ENCODE measurements at places on chromosomes 2 and 18.

DNA sequence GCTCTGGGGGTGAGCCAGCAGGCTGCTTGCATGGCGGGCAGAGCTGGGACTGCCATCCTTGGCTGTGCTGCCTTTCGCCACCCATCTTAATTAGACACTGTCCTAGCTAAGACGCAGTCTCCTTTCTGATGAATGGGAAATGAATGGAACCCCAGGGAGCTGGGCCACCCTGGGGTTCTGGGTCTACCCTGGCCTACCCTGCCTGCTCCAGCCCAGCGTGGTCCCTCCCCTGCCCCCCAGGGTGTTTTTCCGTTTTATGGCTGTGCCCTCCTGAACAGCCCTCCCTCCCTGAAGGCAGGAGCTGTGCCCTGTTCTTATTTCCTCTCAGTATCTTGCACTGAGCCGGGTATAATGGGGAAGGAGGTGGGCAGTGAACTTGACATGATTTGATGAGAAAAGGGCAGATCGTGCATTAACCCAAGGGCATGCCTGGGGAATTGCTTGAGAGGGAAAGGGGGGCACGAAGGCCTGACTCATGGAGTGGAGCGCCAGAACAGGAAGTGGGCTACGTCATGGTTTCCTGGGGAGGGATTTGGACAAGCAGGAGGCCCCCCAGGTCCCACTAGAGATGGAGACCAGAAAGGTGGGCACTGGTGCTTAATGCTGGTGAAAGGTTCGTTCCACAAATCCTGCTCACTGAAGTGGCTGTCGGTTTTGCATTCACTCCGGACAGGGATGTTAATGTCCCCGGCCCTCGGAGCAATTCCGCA lies 165.0 kb downstream of the KLHL29 start:
- DNase-seq, result no peak

DNA sequence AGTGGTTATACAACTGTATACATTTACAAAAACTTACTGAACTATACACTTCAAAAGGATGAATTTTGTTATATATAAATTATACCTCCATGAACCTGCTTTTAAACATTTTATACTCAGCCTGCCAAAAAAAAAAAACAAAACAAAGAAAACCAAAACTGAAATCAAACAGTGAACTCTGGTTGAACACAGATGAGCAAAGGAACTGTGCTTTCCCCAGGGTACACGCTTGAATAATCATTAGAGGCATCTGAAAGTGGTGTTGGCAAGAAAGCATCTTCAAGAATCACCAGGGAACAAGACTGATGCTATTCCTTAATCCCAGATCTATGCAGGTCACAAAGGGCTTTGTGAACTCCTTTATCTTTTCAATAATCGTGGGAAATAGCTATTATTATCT lies 77.0 kb upstream of the LYPD1 start:
- DNase-seq, result no peak

- no peak for DNase-seq
These were observed 57.0 kb downstream of the COA5 start for GRCh38 chr2:98551316-98551715.

DNA sequence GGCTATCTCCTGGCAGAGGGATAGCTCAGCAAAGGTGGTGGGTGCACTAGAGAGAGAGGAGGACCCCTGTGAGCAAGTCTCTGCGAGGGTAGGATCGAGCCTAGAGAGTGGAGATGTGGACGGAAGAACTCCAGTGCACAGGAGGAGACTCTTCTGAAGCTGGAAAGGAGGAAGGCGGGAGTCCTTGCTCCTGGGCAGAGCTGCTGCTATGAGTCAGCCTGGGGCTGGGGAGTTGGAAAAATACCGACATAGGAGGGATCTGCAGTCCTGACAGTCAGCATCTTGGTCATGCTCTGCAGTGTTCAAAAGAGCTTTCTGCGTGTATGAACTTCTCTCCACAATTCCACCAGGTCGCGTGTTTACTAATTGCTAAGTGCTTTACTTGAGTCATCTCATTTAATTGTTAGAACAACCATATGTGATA lies 233.8 kb downstream of the LDLRAD4 start:
- DNase-seq, result no peak

DNA sequence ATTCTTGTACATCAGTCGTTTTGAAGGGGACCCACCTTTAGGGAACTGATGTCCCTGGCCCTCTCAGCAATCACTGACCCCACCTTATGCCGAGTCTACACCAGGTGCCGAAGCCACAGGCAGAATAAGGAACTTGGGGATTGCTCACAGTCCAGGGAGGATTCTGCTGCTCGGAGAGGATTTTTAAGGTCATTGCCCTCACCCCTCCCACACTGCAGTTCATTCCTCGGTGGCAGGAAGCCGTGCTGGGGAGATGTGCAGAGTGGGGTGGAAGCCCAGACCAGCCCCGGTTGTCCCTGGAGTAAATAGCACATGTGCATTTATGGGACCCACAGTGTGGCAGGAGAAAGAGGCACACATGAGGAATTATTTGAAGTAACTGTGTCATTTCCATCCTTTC lies 50.4 kb downstream of the PLB1 start:
- no peak for DNase-seq

- no peak for DNase-seq
These were observed 1.5 kb downstream of the EFR3B start for GRCh38 chr2:25043241-25043867.

GRCh38 chr2:36389091-36389564 lies 33.5 kb downstream of the CRIM1 start:
- DNase-seq, result no peak

DNA sequence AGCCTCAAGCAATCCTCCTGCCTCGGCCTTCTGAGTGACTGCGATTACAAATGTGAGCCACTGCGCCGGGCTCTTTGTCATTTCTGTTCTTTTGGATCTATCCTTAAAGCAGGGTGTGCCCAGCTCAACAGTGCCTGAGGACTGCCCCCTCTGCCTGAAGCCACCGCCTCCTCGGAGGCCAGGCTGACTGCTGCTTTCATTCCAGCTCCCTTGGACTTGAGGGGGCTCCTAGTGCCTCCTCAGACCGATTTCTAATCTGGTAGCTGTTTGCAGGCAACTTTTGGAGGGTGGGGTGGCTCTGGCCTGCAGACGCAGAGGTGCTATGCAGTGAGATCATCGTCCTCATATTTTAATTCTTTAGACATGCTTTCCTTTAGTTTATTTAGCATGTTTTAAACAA lies 35.9 kb upstream of the KLF11 start:
- DNase-seq, result no peak

DNA sequence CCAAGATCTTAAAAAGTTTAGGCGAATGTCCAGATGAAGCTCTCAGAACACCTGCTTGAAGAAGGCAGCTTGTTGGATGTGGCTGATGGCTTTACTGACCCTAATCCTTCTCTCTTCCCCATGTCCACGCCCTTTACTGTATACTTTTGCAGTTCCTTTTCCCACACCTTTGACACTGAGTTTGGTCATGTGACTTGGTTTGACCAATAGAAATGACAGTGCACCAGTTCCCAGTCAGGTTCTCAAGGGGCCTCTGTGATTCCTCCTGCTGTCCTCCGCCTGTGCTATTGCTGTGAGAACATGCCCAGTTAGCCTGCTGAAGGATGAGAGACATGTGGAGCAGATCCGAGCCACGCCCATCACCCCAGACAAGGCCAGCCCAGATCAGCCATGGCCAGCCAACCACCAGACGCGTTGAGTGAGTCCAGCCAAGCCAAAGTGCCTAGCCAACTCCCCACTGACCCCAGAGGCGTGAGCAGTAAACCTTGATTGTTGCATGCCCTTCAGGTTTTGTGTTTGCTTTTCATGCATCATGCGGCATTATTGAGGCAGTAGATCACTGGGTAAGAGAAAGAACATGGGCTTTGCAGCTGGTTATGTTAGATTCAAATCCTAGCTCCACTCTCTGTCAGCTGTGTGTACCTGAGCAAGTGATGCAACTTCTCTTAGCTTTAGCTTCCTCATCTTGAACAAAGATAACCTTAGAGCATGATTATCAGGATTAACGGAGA lies 258.0 kb upstream of the SIX2 start:
- DNase-seq, result no peak

- DNase-seq, result no peak
These were observed 91.9 kb downstream of the EPHA4 start for GRCh38 chr2:221480163-221480562.
